ENCODE measurements at places on chromosomes 5 and 9.
A peak's percentile ranks its signal among the peaks of the same experiment; 100 is the strongest.

- DNase-seq: no peak
- no peak overlapping the region for H3K27ac ChIP-seq
- no peaks in the 10 kb centered on the region for H3K27me3 ChIP-seq
- H3K4me1 ChIP-seq: no peaks in the 10 kb centered on the region
- no peaks in the 10 kb centered on the region for H3K36me3 ChIP-seq
- no peak overlapping the region for H3K4me3 ChIP-seq
These were observed 121.7 kb downstream of the ADAMTS2 start for GRCh38 chr5:179223528-179223927.

GRCh38 chr9:88776717-88777497 lies 214.4 kb upstream of the S1PR3 start:
- peaks cover 10% of the 10 kb centered on the region for H3K4me1 ChIP-seq
- H3K27me3 ChIP-seq: no peaks in the 10 kb centered on the region
- no peak overlapping the region for H3K4me3 ChIP-seq
- no peak for DNase-seq
- H3K27ac ChIP-seq: no peak overlapping the region

GRCh38 chr5:173895401-173896165 lies 7.4 kb downstream of the CPEB4 start:
- H3K27ac ChIP-seq: no peak overlapping the region
- DNase-seq: no peak
- H3K4me1 ChIP-seq: peaks cover 48% of the 10 kb centered on the region
- H3K27me3 ChIP-seq: no peaks in the 10 kb centered on the region
- no peaks in the 10 kb centered on the region for H3K36me3 ChIP-seq

- no peaks in the 10 kb centered on the region for H3K36me3 ChIP-seq
- H3K27ac ChIP-seq: no peak overlapping the region
- no peaks in the 10 kb centered on the region for H3K4me1 ChIP-seq
- H3K4me3 ChIP-seq: no peak overlapping the region
These were observed 5.2 kb upstream of the TLE1 start for GRCh38 chr9:81694541-81694940.

DNA sequence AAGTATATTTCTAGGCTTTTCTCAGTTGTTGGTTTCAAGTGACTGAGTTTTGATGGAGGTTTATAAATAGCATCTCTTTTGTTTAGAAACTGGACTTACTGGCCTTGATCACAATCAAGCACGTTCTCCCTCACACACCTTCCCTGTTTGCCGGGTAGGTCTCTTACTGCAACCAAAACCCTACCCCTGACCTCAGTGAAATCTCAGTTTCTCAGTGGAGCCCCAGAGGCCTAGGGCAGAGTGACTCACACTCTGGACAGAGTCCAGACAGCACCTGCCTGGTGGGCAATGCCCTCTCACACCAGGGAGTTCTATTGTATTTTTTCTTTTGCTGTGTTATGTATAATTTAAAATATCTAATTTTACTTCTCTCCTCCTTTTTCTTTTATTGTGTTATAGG lies 48.4 kb upstream of the EPB41L4B start:
- H3K27ac ChIP-seq: no peak overlapping the region
- H3K4me1 ChIP-seq: no peaks in the 10 kb centered on the region
- no peak overlapping the region for H3K4me3 ChIP-seq
- no peak for DNase-seq
- no peaks in the 10 kb centered on the region for H3K27me3 ChIP-seq

- no peak for DNase-seq
- no peaks in the 10 kb centered on the region for H3K27me3 ChIP-seq
- no peaks in the 10 kb centered on the region for H3K36me3 ChIP-seq
- no peaks in the 10 kb centered on the region for H3K4me1 ChIP-seq
- H3K4me3 ChIP-seq: no peak overlapping the region
These were observed 152.0 kb upstream of the ACOT12 start for GRCh38 chr5:81545911-81546310.

DNA sequence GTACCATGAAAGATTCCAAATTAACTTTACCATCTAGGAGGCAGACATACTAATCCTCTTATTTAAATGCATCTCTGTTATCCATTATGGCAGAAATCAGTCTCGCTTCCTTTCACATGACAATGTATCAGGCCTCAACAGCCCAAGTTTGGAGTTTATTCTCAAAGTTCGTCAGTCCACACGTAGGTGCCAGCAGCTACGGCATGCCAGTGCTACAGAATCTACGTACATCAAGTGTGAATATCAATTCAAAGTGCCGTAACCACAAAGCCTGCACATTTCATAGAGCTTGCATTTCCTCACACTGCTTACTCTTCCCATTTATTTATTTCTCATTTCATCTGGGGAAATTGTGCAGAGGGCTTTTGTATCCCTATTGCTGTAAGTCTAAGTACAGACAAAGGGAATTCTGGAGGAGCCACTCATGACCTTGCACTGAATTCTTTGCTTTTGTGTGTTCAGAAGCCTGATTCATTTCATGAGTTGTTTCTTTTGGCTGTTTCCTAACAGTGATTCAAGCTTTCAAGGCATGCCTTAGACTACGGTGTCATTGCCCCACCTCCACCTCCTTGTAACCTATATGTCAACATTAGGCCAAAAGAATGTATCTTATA lies 10.0 kb downstream of the ENC1 start:
- H3K4me3 ChIP-seq: no peak overlapping the region
- no peak for DNase-seq
- H3K27ac ChIP-seq: peak overlapping the region; percentile 76
- peaks cover 31% of the 10 kb centered on the region for H3K4me1 ChIP-seq
- peaks cover 23% of the 10 kb centered on the region for H3K36me3 ChIP-seq

- no peaks in the 10 kb centered on the region for H3K27me3 ChIP-seq
- H3K27ac ChIP-seq: no peak overlapping the region
- H3K36me3 ChIP-seq: no peaks in the 10 kb centered on the region
These were observed 45.7 kb downstream of the BHMT start for GRCh38 chr5:79157305-79157704.

- H3K27me3 ChIP-seq: peaks cover 68% of the 10 kb centered on the region
- no peak overlapping the region for H3K4me3 ChIP-seq
- DNase-seq: no peak
- H3K36me3 ChIP-seq: no peaks in the 10 kb centered on the region
- H3K27ac ChIP-seq: no peak overlapping the region
These were observed 35.9 kb downstream of the HK3 start for GRCh38 chr5:176863041-176863764.

DNA sequence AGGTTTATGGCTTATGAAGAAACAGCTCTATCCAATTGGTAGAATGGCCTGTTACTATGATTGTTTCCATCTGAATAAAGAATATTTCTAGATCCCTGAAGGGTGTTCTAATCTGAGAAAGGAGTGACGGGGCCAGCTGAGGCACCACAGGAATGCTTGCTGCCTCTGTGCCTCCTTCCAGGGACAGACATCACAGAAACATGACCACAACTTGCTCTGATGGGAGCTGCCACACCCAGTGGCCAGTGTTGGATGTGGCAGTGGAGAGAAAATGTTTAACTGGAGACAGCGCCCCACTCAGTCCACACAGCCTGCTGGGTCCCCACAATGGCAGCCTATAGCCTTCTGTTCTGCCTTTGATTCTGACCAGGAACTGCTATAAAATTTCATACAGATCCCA lies 38.6 kb upstream of the TESK1 start:
- H3K4me1 ChIP-seq: peaks cover 11% of the 10 kb centered on the region
- peaks cover under 1% of the 10 kb centered on the region for H3K36me3 ChIP-seq
- H3K4me3 ChIP-seq: no peak overlapping the region
- no peak overlapping the region for H3K27ac ChIP-seq

DNA sequence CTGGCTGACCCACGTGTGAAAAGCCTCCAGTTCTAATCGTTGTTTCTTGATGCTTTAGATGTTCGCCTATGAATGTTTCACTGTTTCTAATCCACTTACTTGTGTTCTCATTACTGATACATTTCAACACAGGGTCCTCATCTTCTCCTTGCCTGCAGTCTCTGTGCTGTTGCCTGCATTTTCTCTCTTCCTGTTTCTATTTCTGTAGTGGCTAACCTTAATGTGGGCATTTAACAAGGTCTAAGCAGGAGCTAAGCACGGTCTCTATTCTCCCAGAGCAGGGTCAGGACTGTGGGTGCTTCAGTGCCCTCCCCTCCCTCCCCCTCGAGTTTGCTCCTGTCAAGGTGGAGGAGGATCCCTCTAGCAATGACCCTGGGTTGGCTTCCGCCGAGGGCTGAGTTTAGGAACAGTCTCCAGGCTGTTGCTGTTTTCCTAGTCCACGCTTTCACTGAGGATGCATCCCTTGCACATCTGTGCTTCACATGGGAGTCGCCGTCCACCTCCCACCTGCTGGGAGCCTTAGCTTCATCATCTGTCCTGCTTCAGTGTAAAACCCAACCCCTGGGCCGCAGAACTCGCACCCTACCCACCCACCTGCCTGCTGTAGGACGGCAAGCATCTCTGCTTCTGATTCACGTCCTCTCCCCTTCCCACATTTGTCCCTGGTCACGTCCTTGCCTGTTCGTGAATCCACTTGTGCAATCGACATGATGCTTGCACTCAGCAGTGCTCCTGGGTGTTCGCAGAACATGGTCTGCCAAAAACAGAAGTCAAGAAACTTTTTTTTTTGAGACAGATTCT lies 2.4 kb upstream of the EXOC3 start:
- H3K27me3 ChIP-seq: no peaks in the 10 kb centered on the region
- no peaks in the 10 kb centered on the region for H3K36me3 ChIP-seq
- no peak overlapping the region for H3K27ac ChIP-seq
- DNase-seq: no peak
- no peak overlapping the region for H3K4me3 ChIP-seq
- H3K4me1 ChIP-seq: peaks cover 24% of the 10 kb centered on the region

DNA sequence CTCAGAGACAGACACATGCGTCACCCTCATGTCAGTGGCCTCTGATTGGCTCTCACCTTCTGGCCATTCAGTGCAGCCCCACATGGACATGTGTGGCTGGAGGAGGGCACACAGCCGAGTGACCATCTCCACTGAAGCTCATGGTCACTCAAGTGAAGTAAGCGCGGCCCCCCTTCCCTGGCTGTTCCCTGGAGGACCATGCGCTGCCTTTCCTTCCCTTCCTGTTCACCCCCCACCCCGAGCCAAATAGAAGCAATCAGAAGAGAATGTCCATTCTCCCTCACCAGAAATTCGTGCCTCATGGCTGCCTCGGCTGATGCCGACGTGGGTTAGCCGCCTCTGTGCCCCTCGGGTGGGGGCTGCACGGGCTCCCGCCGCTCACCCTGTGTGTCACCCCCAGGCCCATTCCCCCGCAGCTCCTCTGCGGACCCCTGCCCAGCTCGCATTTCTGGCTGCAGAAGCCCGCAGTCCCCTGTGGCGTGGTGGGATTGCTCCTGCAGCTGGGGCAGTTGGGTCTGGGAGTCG lies 12.5 kb upstream of the COL5A1 start:
- peak; percentile 47 for DNase-seq
- H3K4me1 ChIP-seq: no peaks in the 10 kb centered on the region
- H3K4me3 ChIP-seq: no peak overlapping the region

DNA sequence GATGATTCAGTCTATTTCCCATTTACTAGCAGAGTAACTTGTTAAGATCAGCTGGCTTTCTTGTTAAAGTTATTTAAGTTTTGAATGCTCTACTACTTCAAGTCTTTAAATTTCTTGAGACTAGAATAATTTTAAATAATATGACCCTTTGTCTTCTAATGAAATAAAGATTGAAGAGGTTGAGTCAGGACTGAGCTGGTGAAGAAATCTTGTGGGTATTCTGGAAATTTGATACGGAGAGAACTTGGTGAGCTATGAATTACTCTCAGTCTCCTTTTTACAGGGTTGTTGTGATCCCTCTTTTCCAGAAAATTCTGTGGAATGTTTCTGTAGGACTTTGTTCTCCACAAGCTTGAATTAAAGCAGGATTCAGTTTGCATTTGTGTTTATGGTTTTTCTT lies 29.3 kb downstream of the RNF20 start:
- DNase-seq: no peak
- no peaks in the 10 kb centered on the region for H3K4me1 ChIP-seq
- peaks cover 87% of the 10 kb centered on the region for H3K36me3 ChIP-seq
- no peaks in the 10 kb centered on the region for H3K27me3 ChIP-seq

DNA sequence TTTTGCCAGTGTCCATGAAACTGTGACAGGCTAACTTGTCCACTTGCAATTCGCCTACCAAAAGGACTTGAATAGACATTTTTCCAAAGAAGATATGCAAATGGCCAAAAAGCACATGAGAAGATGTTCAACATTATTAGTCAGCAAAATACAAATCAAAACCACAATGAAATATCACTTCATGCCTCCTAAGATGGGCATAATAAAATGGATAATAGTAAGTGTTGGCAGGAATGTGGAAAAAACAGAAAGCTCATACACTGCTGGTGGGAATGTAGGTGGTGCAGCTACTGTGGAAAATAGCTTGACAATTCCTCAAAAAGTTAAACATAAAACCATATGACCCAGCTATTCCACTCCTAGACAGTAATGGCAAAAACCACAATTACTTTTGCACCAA lies 7.9 kb downstream of the DTWD2 start:
- no peaks in the 10 kb centered on the region for H3K4me1 ChIP-seq
- no peaks in the 10 kb centered on the region for H3K27me3 ChIP-seq
- H3K4me3 ChIP-seq: no peak overlapping the region

DNA sequence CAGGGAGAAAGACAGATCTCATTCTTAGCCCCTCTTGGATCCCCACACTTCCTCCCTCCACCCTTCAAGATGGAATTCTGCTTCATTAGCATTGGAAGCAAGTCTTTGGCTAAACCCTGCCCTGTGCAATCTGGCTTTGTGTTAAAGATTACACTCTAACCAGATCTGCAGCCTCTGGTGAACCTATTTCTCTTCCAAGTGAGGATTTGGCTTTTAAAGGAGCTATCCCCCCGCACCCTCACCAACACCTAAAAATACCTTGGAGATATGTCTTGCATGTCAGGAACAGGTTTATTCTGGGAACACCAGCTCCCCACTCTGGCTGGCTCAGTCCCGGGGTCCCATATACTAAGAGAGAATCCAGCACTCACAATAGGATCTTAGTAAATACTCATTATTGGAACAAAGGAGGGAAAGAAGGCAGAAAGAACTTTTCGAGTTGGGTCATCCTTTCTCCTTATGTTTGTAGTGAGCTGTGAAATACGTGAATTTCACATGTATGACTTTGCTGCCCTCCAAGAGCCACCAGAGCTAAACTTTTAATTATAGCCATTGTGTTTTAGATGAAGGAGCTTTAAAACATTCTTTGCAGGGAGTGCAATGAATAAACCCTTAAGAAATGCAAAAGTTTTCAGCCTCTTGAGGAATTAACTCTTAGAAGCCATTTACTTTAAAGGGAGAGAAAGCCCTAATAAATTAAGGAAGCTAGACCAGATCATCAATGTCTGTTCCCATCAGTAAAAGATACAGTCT lies 53.7 kb upstream of the HRH2 start:
- H3K27ac ChIP-seq: no peak overlapping the region
- no peak overlapping the region for H3K4me3 ChIP-seq
- DNase-seq: no peak
- no peaks in the 10 kb centered on the region for H3K4me1 ChIP-seq
- no peaks in the 10 kb centered on the region for H3K27me3 ChIP-seq
- H3K36me3 ChIP-seq: no peaks in the 10 kb centered on the region

GRCh38 chr5:155836089-155836803 lies 490.7 kb upstream of the SGCD start:
- no peak for DNase-seq
- H3K27me3 ChIP-seq: no peaks in the 10 kb centered on the region
- H3K36me3 ChIP-seq: no peaks in the 10 kb centered on the region
- no peak overlapping the region for H3K4me3 ChIP-seq
- H3K27ac ChIP-seq: no peak overlapping the region

- no peaks in the 10 kb centered on the region for H3K27me3 ChIP-seq
- H3K4me1 ChIP-seq: no peaks in the 10 kb centered on the region
- no peak overlapping the region for H3K27ac ChIP-seq
- no peak overlapping the region for H3K4me3 ChIP-seq
- DNase-seq: no peak
These were observed 558.5 kb upstream of the PTGER4 start for GRCh38 chr5:40121236-40121635.

All from upper lobe of right lung (tissue), 1 donor.